ENCODE measurements at places on chromosomes 12 and 14.
A peak's percentile ranks its signal among the peaks of the same experiment; 100 is the strongest.

GRCh38 chr14:25552826-25553225, 502.9 kb upstream of the STXBP6 start:
- DNase-seq: no peak

- DNase-seq: no peak
These were observed 59.0 kb upstream of the ARID2 start for GRCh38 chr12:45670346-45671065.

DNA sequence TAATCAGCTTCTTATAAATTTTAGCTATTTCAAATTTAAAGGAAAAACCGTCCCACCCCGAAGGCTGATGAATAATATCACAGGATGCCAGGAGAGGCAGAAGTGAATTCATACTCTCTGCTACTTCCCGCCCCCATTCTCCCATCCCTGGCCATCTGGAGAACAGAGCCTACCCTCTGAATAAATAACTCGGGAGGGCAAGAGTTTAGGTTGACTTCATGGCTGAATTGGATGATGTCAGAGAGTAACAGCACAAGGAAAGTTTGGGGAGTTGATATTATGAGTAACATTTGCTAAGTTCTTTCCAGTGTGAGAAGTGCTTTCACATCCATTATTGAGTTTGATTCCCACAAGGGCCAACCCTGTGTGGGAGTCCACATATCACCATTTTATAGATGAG, 241.6 kb downstream of the EGLN3 start:
- no peak for DNase-seq

- no peak for DNase-seq
These were observed 2.4 kb upstream of the GPRC5D start for GRCh38 chr12:12954356-12954755.

- no peak for DNase-seq
These were observed 241.4 kb downstream of the BMP4 start for GRCh38 chr14:53715193-53715721.

DNA sequence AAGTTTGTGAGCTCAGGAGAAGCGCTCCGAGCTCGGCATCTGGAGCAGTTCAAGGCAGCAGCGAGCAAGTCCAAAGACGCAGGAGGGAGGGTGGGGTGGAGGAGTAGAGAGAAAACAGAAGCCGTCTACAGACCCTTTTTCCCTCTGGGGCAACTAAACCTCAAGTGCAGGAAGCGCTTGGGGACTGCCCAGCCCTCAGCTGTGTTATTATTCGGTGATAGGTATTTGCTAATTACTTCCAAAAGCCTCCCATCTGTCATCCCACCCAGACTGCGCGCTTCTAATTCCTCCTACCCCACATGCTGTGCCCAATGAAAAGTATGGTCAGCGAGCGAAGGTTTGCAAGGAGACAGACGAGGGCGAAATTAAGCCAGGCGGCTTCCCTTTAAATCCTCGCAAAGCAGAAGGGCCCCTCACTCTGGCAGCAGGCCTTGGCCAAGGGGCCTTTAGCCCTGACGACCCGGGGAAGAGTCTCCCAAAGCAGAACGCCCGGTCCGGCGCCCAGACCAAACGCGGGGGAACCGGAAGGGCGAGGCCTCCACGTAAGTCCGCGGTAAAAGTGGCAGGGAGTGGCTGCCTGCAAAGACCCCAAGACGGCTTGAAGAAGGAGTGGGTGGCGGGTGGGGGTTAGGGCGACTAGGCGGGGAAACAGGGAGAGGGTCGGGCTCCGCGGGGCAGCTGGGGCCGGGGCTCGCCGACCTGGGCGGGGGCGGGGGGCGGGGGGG, 507 bp upstream of the CD9 start:
- no peak for DNase-seq

GRCh38 chr12:33649992-33650391, 210.4 kb upstream of the SYT10 start:
- DNase-seq: no peak

DNA sequence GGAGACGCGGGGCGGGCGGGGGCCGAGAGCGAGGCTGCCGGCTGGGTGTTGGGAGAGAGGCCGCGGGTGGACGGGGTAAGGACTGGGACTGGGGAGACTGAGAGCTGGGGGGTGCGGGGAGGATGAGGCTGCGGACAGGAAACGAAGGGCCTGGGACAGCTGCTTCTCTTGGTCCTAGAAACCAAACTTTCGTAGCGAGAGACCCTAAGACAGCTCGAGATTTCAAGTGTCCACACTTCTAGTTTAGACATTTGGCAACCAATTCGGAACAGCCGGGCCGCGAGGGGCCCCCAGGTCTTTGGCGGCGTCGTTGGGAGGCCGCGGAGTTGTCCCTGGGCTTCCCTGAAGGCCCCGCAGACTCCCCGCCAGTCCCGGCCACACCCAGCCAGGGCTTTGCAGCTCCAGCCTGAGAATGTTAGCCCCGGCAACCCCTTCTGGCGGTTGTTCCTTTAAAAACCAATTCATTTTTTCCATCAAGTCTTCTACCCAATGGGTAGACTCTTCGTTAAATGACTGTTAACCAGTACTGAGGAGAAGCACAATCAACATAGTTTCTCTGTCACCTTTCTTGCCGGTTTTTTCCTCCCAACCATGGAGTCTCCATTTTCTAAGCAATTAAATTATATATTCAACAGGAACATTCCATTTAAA, 11.5 kb downstream of the NKX2-1 start:
- DNase-seq: no peak

- DNase-seq: no peak
These were observed 77.9 kb upstream of the HOXC13 start for GRCh38 chr12:53860426-53861345.

DNA sequence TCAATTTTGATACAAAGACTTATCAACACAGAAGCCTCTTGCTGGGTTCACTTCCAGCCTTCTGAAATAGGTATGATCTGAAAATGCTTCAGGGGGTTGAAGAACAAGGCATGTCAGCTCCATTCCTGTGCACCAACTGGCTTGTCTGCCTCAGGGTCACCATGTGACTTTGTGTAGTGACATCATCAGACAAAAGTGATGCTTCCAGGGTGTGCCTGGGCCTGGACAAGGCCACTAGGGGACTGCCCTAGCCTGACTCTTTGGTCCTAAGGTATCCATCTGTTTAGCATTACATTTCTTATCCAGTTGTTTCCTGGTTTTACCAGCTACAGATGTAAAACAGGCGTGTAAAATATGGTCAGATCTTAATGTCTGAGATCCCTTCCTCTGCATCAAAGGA, 155.6 kb downstream of the CAND1 start:
- no peak for DNase-seq

DNA sequence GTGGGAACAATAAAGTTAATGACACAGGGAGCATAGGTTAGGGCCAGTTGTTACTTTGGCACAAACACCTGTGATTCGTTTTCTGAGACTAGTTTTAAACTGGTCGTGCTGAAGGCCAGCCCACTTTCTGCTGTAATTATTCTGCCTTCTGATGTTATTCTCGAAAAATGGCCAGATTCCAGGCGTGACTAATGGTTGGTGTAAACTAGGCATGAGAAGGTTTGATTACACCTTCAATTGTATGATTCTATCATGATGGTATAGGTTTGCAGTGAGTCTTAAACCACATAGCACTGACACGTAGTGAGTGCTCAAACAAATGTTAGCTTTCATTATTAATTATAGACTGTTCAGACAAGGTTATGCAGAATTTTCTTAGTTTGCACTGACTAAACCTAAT, 39.0 kb downstream of the CKB start:
- no peak for DNase-seq

GRCh38 chr14:94588311-94588710, 7.1 kb downstream of the SERPINA5 start:
- no peak for DNase-seq

DNA sequence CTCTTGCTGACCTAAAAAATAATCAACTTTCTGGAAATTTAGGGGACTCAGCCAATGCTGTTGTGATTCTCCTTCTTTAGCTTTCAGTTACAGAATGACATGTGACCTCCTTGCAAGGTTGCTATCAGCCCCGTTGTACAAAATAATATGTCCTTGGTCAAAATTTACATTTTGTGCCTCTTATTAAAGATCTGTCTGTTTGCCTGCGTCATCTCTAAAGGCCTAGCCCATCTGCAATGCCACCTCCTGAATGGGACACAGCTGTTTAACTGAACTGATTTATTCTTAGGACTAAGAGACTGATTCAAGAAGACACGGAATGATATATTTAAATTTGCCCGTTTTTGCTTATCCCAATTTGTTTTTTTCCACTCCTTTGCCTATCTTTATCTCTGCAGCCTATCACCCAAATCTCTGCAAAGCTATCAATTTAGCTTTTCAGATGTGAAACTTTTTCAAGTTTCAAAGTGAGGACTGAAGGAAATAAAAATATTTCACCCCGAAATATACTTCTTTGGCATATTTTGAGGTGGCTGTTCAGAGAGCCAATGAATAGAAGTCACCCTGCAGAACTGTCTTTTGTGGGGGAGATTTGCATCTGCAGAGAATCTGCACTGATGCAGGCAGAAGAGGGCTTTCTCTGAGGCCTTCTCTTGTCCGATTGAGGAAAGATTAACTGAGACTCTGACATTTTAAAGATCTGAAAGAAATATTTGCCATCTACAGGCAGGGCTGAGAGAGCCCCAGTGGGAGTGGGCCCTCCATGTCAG, 126.0 kb downstream of the VEZT start:
- DNase-seq: no peak

- DNase-seq: peak; percentile 3
These were observed 350.8 kb upstream of the STXBP6 start for GRCh38 chr14:25400607-25401206.

DNA sequence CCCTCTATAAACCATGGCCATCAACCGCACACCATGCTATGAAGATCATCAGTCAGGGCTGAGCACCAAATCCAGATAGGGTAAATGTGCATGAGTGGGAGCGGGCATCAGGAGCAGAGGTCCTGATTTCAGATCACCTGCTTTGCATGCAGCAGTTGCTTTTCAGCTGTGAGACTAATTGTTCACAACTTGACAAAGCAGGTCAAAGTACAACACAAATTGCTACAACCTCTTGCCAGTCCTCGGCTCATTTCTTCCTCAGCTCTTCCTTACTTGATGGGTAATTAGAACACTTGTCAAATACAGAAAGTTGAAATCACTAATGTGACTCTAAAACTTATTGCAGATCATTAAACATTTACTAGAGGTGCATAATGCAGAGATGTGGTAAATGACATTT, 171.6 kb downstream of the PPM1H start:
- DNase-seq: no peak

GRCh38 chr12:76026643-76027063, 4.9 kb downstream of the PHLDA1 start:
- no peak for DNase-seq

DNA sequence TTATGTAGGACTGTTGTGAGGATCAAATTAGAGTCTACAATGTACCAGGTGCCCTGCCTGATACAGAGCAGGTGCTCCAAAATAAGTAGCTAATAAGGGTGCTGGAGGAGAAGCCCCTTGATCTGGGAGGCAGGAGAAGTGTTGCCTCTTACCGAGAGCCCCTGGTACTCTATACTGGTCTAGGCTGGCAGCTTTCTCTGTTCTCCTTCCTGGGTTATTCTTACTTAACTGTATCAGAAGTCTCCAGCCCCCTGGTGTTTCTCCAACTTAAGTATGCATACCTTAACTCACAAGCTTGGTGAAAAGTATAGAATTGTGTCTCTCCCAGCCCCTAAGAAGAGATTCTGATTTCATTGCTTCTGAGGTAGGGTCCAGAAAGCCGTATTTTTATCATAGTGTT, 254.9 kb downstream of the LRIG3 start:
- DNase-seq: no peak

DNA sequence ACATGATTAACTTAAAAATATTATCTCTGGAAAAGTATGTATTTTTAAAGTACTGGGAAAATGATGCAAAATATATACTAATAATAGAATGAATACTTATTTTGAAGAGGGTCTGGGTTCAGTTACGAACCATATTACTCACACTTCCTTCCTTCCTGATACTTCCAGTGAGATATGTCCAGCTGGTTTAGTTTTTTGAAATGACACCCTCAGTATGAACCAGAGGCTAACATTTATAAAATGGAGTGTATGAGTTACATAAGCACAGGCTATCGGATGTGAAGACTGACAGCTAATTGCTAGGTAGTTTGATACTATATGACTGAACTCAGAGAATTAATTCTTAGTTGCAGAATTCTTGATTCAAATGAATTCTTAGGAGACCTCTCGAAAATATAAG, 122.9 kb downstream of the OTOGL start:
- DNase-seq: no peak

GRCh38 chr12:102971227-102971626, 13.8 kb downstream of the ASCL1 start:
- DNase-seq: no peak

- DNase-seq: no peak
These were observed 583 bp upstream of the LEMD3 start for GRCh38 chr12:65168681-65169319.

GRCh38 chr12:2414810-2415567, 362.2 kb downstream of the CACNA1C start:
- DNase-seq: no peak

DNA sequence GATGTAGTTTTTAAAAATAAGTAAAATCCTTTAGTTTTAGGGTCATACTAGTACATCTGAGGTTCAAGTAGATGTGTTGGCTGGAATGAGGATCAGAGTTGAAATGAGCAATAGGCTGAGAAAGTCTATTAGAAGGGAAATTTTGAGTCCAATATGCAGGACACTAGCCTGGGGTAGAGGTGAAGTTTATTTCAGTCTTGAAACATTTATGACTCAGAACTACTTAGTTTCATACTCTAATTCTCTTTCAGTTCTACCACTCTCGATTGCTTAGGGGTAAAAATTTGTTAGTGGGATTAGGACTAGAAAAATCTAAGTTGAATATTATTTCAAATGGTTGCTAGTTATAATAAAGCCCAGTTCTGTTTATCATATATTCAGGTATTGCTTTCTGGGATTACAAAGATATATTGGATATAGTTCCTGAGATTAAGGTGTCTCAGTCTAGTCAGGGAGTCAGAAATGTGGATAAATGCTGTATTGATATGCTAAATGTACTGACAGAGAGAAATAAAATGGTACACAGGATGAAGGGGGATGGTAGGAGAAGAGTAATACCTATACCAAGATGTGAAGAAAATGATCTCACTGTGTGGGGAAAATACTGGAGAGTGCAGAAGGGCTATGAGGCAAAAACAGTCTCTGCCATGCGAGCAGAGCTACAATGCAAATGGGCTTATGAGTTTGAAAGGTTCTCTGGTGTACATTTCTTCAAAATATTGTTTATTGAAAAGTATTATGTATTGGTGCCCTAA, 395.8 kb upstream of the FBXO33 start:
- no peak for DNase-seq

DNA sequence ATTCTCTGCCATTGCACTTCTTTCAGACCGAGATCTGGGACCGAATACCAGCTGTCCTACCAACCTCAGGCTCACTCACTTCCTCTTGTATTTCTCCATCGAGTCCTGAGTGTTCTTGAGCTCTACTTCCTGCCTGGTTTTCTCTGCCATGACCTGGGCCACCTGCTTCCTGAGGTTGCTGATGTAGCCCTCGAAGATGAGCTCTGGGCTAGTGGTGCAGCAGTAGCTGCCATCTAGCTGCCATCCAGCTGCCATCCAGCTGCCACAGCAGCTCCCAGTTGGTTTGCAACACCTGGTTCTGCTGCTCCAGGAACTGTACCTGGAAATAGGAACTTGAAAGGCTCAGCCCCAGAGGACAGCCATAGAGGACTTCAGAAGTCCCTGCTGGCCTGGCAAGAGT, 15.0 kb upstream of the KRT73 start:
- no peak for DNase-seq

- DNase-seq: no peak
These were observed 196.3 kb downstream of the PAX9 start for GRCh38 chr14:36857842-36858445.
